ENCODE measurements at places on chromosomes 2 and 18. TPM values are rescaled to one million over a fixed set of nuclear protein-coding genes. Genes with fewer than 3 reads are reported as not detected.

GRCh38 chr2:207558079-207558491 lies 28.3 kb downstream of the CREB1 start:
- no peaks in the 10 kb centered on the region for H3K27me3 ChIP-seq
- H3K36me3 ChIP-seq: peaks cover 3% of the 10 kb centered on the region
- H3K4me1 ChIP-seq: no peaks in the 10 kb centered on the region
- no peak overlapping the region for H3K4me3 ChIP-seq
- no peak overlapping the region for H3K27ac ChIP-seq

DNA sequence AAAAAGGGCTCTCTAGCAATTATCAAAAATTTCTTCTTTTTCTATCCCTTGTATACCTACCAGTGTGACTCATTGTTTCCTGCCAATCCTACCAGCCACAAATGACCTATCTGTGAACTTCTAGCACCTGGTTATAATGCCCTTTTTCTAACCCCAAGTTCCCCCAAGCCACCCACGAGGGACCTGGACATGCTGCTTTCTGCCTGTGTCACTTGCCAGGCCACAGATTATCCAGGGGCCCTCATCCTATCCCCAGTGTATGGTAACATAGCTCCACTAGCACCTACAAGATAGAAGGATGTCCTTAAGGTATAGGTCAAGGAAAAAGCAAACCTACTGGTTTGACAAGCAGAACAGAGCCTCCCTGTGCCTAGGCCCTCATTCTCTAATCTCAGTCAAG lies 26.8 kb downstream of the AAK1 start:
- no peak for DNase-seq
- H3K36me3 ChIP-seq: no peaks in the 10 kb centered on the region
- H3K27me3 ChIP-seq: no peaks in the 10 kb centered on the region
- no peak overlapping the region for H3K4me3 ChIP-seq

DNA sequence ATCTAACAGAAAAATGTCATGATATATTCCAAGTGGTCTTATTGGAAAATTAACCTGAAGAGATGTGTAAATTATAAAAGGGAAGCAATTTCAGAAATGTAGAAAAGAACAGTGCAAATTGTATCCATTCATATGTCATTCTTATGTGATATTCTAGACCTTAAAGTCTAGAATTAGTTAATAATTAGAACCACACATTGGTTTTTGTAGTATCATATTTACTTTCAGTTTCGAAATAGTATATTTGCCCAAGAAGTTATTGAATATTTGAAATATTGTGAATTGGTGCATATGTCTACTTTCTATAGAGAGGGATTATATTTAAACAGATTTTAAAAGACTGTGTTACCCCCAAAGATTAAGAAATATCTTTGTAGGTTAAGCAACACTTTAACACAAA lies 1348.6 kb upstream of the ACVR2A start:
- H3K4me1 ChIP-seq: no peaks in the 10 kb centered on the region
- no peaks in the 10 kb centered on the region for H3K27me3 ChIP-seq
- DNase-seq: no peak
- no peak overlapping the region for H3K27ac ChIP-seq
- no peaks in the 10 kb centered on the region for H3K36me3 ChIP-seq

DNA sequence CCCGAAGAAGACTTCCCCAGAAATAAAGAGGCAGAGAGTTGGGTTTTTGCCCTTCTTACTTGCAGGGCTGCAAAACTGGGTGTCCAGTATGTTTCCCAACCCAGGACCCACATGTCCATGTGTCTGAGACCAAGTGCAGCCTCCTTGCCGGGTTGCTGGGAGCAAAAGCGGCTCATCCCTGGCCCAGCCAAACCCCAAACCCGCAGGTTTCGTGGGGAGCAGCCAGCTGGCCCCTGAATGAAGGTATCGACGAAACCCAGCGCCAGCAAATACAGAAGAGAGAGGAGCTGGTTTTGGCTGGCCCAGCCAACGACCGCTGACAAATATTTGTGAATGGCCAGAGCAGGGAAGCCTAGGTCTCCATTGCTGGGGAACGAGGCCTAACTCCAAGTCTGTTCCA lies 197.1 kb downstream of the SMAD7 start:
- H3K4me1 ChIP-seq: peaks cover 62% of the 10 kb centered on the region
- DNase-seq: no peak
- H3K4me3 ChIP-seq: no peak overlapping the region
- no peak overlapping the region for H3K27ac ChIP-seq

GRCh38 chr2:192559587-192559986 lies 364.9 kb upstream of the TMEFF2 start:
- no peaks in the 10 kb centered on the region for H3K36me3 ChIP-seq
- H3K27me3 ChIP-seq: no peaks in the 10 kb centered on the region
- no peak for DNase-seq

GRCh38 chr2:63699549-63699839 lies 110.7 kb downstream of the MDH1 start:
- H3K27me3 ChIP-seq: no peaks in the 10 kb centered on the region
- H3K4me3 ChIP-seq: no peak overlapping the region
- peaks cover 20% of the 10 kb centered on the region for H3K4me1 ChIP-seq

Gene FBXO48
- 0.56 TPM for total RNA-seq
